Globus pallidus (tissue), 1 donor: ENCODE measurements at places on chromosomes 11 and 22.

DNA sequence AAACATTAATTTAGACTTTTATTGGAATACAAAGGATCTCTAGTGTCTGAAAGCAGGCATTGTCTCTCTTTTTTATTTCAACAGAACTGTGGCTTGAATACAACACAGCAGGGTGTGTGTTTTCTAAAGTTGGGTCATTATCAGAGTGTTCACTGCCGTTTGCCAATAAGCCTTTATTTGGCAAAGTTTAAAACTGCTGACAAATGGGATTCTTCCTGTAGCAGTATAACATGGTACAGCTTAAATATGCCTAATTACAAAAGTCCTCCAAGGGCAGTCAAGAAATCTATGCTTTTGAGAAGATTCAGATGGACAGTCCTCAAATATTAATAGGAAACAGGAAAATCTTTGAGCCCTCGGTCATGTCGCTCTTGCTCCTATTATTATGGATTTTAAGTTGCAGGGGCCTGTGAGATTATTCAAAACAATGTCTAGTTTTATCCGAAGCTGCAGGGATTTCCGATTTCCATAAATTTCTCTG, 199.9 kb downstream of the MAML2 start:
- peak; percentile 39 for DNase-seq

- no peak for DNase-seq
These were observed 64.1 kb downstream of the SLC1A2 start for GRCh38 chr11:35355102-35355749.

DNA sequence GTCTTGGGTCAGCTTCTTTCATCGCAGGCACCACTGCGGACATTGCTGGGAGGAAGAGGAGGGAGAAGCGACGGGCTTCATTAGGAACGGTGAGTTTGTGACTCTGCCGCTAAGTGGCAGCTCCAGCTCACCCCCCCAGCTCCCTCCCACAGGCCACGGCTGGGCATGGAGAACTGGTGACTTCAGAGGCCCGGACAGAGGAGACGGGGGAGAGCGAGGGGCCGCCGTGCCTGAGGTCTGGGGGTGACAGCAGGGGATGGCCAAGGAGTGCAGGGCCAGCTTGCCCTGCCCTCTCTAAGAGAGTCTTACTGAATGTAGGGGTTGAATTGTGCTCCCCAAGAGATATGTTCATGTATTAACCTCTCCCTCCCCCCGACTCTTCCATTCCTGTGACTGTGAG, 13.9 kb upstream of the NFAM1 start:
- DNase-seq: no peak

GRCh38 chr11:46445920-46446771, 54.6 kb upstream of the CHRM4 start:
- DNase-seq: peak; percentile 26

DNA sequence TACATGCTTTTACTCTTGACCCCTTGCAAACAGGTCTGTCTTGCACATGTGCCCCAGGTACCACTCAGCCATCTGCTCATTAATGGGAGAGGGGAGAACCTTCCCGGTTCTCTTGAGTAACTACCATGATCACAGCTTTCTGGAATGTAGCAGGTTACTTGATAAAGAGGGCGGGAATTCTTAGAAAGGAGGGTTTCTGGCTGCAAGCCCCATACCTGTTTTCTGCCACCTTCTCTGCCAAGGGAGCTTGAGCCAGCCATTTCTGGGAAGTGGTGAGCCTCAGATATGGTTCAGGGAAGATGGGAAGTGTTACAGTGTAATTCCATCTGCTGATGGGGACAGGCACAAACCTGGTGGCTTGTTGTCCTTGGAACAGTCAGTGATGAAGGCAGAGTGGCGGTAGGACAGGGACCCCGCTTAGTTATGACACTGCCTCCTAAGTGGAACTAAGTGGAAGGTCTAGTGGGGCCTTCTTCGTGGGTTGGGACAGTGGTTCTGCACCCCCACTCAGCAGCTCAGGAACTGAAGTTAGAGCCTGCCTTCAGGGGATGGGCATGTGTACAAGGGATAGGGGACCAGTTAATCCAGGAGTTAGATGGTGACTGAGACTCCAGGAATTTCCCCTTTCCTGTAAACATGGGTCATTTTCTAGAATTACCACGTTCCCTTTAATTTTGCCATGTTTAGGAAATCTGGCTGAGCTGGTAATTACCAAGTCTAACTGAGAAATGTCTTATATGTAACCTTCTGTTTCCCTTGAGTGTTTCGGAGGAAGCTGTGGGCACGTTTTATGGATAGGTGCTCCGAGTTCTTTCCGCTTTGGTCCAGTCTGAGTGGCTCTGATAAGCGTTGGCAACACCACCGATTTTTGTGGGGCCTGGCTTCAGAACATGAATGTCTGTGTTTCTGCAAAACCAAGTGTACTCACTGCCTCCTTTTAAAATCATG, 35.3 kb downstream of the BCR start:
- no peak for DNase-seq

- no peak for DNase-seq
These were observed at the start of gene BACE1-AS for GRCh38 chr11:117290809-117291396. TSS of gene BACE1-AS (plus strand) at chr11:117291346.

GRCh38 chr11:44562845-44563460, 2.5 kb upstream of the CD82 start:
- DNase-seq: no peak

- DNase-seq: no peak
These were observed 6.9 kb upstream of the NAA40 start for GRCh38 chr11:63931876-63932275.

DNA sequence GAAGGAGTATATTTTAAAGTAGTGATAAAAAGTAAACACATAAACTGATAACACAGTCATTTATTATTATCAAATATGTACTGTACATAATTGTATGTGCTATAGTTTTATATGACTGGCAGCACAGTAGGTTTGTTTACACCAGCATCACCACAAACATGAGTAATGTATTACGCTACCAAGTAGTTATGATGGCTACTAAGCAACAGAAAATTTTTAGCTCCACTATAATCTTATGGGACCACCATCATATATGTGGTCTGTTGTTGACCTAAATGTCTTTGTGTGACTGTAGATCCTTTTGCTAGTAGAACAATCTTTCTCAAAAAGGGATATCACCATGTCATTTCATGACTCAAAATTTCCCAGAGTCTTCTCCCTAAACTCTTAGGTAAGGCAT, 93.5 kb downstream of the LARGE2 start:
- no peak for DNase-seq

- no peak for DNase-seq
These were observed 29.9 kb upstream of the LRRC32 start for GRCh38 chr11:76700177-76701100.

GRCh38 chr11:65110354-65110861, 1.3 kb upstream of the TM7SF2 start:
- DNase-seq: peak; percentile 82

GRCh38 chr11:113555071-113555619, 79.9 kb upstream of the DRD2 start:
- no peak for DNase-seq

DNA sequence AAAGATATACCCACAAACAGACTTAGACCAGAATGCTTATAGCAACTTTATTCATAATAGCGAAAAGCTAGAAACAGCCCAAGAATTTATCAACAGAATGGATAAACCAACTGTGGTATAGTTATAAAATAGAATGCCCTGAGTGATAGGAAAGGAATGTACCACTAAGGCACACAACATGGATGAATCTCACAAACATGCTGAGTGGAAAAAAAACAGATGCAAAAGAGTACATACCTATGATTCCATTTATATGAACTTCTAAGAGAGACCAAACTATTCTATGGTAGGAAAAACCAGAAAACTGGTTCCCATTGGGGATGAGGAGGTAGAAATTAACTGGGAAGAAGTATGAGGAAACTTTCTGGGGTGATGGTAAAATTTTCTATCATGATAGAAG, 40.4 kb upstream of the GRIK4 start:
- no peak for DNase-seq

DNA sequence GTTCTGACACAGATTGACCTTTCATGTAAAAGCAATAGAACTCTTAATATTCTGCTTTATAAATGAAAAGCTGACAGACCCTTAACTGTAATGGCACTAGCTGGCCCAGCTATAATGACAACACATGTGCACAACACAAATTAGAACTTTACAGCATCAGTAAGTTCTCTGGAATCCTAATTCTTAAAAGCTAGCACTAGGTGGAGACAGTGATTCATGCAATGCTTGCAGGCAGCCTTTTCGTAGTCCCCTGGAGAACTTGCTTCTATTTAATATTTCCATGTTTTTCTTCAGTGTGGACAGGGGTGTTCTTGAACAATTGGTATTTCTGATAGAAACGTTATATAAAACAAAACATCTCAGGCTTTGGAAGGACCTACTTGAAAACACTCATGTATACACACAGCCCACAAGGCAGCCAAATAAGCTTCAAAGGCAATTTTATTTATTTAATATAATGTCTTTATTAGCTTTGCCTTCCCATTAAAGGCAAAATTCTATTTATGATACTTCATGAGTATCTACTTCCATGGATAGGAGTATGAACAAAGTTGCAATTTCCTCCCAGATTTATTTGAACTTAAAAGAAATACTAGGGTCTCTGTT, 374.3 kb upstream of the MPPED2 start:
- peak; percentile 11 for DNase-seq

DNA sequence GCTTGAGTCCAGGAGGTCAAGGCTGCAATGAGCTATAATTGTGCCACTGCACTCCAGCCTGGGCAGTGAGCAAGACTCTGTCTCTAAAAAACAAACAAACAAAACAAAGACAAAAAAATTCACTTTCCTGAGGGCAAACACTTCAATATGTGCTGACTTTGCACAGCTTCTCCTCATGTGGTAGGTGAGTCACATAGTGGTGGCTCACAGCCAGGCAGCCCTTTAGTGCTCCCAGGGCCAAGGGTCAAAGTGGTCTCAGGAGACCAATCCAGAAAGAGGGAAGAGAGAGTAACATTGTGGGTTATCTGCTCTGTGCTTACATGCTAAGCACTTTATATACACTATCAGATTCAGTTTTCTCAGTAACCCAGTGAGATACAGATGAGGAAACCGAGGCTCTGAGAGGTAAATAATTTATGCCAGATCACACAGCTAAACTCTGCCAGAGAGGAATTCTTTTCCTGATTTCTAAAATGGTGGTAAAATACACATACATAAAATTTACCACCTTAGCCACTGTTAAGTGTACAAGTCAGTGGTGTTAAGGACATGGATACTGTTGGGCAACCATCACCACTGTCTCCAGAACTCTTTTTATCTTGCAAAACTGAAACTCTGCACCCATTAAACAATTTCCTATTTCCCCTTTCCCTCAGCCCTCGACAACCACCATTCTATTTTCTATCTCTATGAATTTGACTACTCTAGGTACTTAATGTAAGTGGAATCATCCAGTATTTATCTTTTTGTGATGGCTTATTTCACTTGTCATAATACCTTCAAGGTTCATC, 231.7 kb upstream of the NARS2 start:
- DNase-seq: no peak

DNA sequence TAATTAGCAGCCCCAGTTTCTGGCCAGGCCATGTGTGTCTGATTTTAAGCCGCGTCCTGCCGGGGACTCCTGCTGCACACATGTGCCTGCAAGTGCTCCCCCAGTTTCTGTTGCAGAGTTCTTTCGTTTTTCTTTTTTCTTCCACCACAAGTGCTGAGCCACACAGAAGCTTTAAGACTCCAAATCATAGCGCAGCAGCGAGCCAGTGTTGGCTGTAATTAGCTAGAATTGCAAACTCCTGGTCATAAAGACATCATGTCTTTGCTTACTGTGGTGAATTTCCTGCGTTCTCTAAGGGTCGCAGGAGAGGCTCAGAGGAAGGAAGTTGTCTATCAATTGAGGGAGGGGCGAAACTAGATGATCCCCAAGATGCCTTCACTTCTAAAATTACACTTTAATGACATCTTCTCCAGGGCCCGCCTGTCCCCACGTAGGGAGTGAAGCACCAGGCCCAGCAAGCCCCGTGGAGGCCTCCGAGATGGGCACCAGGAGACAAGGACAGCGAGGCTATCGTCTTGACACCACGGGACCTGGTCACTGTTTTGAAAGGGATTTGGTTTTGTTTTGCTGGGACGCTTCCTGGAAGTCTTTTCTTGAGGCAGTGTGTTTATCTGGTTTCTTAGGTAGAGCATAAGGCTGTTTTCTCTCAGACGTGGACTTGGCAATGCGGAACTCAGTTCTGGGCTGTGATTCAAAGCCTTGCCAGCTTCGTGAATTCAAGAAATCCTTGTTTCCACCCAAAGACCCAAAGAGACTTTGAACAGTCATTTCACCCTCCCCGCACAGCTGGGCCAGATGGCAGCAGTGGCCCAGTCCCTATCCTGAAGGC, 71.8 kb downstream of the UBASH3B start:
- no peak for DNase-seq
